ENCODE measurements at places on chromosomes 5 and 9. TPM values are rescaled to one million over a fixed set of nuclear protein-coding genes. Genes with fewer than 3 reads are reported as not detected.

GRCh38 chr5:87752362-87752761 lies 339.6 kb upstream of the CCNH start:
- no peak for DNase-seq

HMMR gene
- 10.0 TPM for total RNA-seq

COL5A1 gene
- total RNA-seq, result 295 TPM

MLLT3 gene
- total RNA-seq, result 44.9 TPM

ZNF484 gene
- total RNA-seq, result 15.1 TPM

DNA sequence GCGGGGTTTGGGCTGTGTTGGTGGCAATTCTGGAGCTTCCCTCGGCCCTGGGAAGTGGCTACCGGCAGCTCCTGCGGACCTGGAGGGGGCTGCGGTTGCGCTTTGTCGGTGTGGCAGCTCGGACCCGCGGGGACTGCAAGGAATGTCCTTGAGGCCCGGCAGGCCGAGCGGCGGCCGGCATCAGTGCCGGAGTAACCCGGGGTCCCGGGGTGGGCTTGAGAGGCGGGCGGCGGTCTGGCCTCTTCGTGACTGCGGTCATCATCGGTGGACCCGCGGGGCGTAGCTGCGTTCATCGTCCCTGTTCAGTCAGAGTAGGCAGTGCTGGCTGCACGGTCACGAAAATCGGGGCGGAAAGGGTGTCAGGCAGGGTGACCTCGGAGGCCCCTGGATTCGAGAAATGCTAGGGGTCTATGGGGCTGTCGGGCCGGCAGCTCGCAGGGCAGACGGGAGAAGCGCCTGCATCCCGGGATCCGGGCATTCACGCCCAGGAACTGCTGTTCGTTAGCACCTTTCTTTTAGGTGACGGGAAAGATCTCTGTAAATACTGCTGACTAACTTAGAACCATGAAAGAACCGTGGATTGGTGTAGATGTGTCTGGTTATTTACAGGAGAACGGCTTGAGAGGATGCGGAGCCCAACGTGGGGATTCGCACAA lies 474 bp downstream of the HMGCR start:
- peak; percentile 17 for DNase-seq

DNA sequence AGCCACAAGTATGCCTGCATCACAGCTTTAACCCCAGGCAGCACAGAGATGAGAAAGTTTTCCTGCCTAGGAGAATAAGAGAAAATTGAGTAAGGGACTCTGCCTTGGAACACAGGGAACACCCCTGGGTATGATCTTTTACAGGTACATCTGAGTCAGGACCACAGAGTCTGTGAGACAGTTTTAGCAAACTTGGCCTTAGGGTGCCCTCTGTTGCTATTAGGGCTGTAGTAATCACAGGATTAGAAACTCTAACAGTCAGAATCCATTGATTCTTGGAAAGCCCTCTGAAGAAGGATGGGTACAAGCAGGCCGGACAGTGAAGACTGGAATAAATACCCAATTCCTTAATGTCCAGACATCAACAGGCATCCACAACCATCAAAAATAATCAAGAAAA lies 989.5 kb upstream of the CDH9 start:
- no peak for DNase-seq

EIF4EBP3 gene
- total RNA-seq, result 0.86 TPM

GRCh38 chr5:136191304-136192014 lies 1.5 kb downstream of the SMIM32 start:
- DNase-seq, result peak; percentile 23

GRCh38 chr5:174560861-174561260 lies 163.5 kb upstream of the MSX2 start:
- no peak for DNase-seq
